Osteocyte (in vitro differentiated cells): ENCODE measurements at places on chromosomes 13 and 19. TPM values are rescaled to one million over a fixed set of nuclear protein-coding genes. Genes with fewer than 3 reads are reported as not detected.
A peak's percentile ranks its signal among the peaks of the same experiment; 100 is the strongest.

PSG4 gene
- not detected in 2 replicates for total RNA-seq

DNA sequence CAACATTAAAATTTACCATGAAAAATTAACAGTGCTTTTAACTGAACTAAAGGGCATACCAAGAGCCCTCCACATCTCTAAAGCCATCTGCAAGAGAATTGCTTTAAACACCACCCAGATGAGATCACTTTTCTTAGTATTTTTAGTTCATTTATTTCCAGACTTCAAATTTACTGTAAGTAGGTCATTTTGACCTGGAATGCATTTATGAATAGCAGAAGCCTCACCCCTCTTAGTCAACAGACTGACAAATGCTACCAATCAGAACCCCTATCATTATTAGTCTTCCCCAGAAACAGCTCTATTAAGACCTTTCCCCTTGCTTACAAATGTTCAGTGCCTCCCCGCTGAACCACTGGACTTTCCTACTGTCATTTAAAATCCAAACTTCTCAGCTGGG lies 27.3 kb downstream of the RUBCNL start:
- no peaks in the 10 kb centered on the region for H3K27me3 ChIP-seq
- no peak for DNase-seq
- peaks cover 2% of the 10 kb centered on the region for H3K36me3 ChIP-seq
- peak overlapping the region; percentile 72 for H3K27ac ChIP-seq
- H3K4me1 ChIP-seq = peaks cover 38% of the 10 kb centered on the region
- no peak overlapping the region for H3K4me3 ChIP-seq

DNA sequence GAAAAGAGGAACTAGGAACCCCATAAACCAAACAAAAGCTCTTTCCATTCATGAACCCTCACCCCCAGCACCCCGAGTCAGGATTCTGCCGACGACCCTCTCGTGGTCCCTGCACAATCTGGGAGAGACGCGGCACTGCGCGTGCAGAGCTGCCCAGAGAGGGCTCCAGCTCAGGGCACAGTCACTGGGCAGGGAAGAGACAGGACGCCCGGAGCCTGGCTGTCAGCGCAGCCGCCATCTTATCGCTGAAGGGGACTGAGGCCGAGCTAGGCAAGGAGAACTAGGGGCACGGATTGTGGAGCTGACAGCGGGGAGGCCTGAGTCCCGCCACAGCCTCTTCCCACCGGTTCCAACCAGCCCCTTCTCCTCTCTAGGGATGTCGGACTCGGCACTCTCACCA lies 349 bp downstream of the ZNF98 start:
- H3K27me3 ChIP-seq = no peaks in the 10 kb centered on the region
- DNase-seq = no peak
- no peak overlapping the region for H3K27ac ChIP-seq
- no peaks in the 10 kb centered on the region for H3K4me1 ChIP-seq

DNA sequence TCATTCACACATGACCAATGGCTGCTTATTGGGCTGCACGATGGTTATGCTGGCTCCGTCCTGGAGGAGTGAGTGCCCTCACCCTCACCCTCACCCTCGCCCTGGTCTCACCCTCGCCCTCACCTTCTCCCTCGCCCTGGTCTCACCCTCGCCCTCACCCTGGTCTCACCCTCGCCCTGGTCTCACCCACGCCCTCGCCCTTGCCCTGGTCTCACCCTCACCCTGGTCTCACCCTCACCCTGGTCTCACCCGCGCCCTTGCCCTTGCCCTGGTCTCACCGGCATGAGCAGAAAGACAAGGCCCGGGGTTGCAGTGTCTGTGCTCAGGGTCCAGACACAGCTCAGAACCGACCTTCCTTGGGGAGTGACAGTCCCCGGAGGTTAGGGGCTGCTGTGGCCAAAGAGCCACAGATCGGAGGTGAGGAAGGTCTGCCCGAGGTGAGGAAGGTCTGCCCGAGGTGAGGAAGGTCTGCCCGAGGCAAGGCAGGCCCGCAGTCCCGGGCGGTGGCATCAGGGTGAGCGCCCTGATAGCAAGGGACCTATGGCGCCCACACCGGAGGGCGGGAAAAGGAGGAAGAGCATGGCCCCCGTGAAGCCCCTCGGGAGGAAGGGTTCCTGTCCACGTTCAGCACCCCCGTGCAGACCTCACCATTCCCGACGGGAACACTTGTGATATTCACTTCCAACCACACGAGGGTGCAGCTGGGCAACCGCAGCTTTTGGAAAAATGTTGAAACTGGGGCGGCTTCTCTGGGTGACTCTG lies 65.6 kb downstream of the MCF2L start:
- DNase-seq = no peak
- peaks cover 4% of the 10 kb centered on the region for H3K36me3 ChIP-seq
- peaks cover 17% of the 10 kb centered on the region for H3K27me3 ChIP-seq
- no peak overlapping the region for H3K27ac ChIP-seq
- H3K4me1 ChIP-seq = peaks cover 3% of the 10 kb centered on the region

DNA sequence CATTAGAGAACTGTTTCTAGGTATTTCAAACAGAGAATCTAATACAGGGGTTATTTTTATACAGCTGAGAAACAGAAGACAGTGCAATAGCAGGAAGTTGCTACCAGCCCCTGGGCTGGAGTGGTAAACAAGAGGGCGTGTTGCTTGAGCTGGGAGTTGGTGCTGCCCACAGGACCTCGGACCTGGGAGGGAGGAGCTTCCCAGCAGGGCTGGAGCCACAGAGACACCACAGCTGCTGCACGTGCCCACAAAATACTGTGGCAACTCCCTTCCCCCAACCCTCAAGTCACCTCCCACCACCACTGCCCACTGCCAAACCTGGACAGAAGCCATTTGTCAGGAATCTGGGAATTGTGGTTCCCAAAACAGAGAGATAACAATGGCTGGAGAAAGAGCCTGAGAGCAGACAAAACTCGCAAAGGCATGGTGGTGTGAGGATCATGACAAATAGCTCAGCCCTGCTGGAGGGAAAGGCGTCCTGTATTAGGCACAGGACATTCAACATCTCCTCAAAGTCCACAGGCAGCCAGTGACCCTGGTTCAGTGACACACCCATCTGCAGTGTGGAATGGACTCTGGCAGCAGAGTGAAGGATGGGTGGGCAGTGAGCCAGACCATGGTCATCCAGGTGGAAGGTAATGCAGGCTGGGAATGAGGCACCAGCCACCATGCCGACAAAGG lies 57.2 kb downstream of the SPATA13 start:
- H3K27me3 ChIP-seq = no peaks in the 10 kb centered on the region
- DNase-seq = no peak
- H3K4me1 ChIP-seq = peaks cover 4% of the 10 kb centered on the region
- H3K27ac ChIP-seq = no peak overlapping the region
- H3K36me3 ChIP-seq = no peaks in the 10 kb centered on the region
- H3K4me3 ChIP-seq = no peak overlapping the region

- H3K4me3 ChIP-seq = no peak overlapping the region
- H3K36me3 ChIP-seq = no peaks in the 10 kb centered on the region
- H3K4me1 ChIP-seq = peaks cover 2% of the 10 kb centered on the region
- H3K27me3 ChIP-seq = peaks cover 7% of the 10 kb centered on the region
- H3K27ac ChIP-seq = no peak overlapping the region
Observed at GRCh38 chr13:50250401-50250800, 235.2 kb downstream of the KCNRG start.
